ENCODE measurements at places on chromosomes 12 and 14. TPM values are rescaled to one million over a fixed set of nuclear protein-coding genes. Genes with fewer than 3 reads are reported as not detected.
A peak's percentile ranks its signal among the peaks of the same experiment; 100 is the strongest.

Gene ACACB
- total RNA-seq, result 30.3 TPM

DNA sequence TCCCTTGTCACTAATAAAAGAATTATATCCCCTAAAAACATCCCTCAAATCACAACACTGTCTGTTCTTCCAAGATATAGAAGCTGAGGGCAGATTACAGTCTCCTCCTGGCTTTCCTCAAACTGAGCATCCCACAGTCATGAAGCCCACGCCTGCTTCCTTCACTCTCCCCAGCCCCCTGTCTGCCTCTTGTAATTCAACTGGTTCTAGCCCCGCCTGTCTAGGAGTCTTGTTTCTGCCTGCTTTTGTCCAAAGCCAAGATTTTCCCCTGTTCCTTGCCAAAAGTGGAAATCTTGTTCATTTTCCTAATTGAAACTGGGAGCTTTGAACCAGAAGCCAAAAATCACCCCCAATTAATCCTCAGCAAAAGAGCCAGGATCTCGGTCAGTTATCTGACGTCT lies 35.9 kb upstream of the PWP1 start:
- DNase-seq, result no peak

DNA sequence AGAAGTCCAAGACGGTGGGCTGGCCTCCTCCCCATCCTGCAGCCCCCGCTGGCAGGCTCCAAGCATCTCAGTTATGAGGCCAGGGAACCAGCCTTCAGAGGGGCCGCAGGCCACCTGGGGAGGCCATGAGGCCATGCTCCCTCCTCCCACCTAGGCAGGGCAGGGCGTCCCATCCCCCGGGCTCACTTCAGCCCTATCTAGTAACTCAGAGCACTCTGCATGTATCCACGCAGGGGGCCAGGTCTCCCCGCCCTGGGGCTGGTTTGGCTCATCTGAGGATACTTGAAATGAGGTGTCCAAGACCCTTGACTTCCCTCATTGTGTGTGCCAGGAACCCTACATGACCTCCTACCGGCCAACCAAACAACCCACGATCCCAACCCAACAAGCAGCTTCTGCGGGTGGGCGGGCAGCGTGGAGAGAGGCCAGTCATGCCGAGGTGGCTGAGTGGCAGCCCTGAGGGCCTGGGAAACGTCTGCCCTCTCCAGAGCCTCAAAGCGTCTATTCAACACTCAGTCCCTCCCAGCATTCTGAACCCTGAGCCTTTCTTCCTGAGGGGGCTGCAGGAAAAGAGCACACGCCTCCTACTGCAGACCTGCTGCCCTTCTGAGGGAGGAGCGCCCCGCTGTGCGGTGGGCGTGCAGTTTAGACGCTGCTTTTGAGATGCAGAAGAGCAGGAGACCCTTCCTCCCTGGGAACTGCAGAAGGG lies 16.8 kb downstream of the ISCA2 start:
- DNase-seq, result no peak

DNA sequence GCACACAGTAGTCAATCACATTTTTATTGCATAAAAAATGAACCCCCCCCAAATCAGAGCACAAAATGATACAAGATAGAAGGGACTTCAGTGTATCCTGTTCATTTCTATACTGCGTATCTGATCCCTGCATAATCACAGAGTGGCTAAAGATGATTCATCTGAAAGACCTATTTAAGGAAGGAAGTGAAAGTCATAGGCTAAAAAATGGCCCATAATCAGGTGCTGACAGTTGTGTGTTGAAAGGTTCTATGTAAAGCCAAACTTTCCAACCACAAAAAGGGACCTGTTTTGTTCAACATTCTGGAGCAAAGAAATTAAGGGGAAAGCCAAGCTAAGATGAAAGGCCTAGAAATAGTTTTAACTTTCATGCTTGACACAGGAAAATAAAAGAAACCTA lies 147.8 kb upstream of the ATP2B1 start:
- DNase-seq, result no peak

Gene TSPAN9
- 1.3 TPM for total RNA-seq

DNA sequence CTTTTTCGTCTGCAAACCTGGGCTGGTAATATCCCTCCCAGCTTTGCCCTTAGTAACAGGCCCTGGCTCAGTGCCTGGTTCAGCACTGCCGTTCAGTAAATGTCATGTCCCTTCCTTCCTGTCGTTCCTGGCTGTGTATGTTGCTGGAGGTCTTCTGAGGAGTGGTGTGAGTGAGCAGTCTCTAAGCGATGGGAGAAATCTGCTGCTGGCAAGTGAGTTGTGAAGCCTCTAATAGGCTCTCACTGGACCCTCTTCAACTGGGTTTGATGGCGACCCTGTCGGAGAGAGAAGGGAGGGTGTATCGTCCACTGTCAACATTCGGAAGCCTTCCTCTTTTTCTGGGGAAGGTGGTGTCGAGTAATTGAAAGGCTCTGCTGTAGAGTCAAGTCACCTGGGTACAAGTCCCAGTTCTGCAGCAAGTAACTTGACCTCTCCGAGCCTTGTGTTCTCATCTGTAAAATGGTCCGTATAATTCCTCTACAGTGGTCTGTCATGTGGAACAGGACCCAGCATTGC lies 62.8 kb downstream of the HRK start:
- peak; percentile 12 for DNase-seq

GRCh38 chr12:68189821-68190242 lies 30.3 kb upstream of the IFNG start:
- DNase-seq, result no peak

Gene ASB2
- total RNA-seq, result 1.2 TPM

Gene APOLD1
- total RNA-seq, result 1.8 TPM

GRCh38 chr14:103748534-103748857 lies 32.9 kb downstream of the ZFYVE21 start:
- peak; percentile 52 for DNase-seq

Gene MANSC1
- total RNA-seq, result 0.45 TPM

GRCh38 chr12:28415755-28416154 lies 225.5 kb downstream of the CCDC91 start:
- DNase-seq, result no peak

Gene DDN
- 0.30 TPM for total RNA-seq

GRCh38 chr12:57724936-57725740 lies 13.4 kb downstream of the AGAP2 start:
- peak; percentile 28 for DNase-seq

Gene ETV6
- total RNA-seq, result 28.5 TPM

Gene ESPL1
- 0.71 TPM for total RNA-seq

- DNase-seq, result no peak
Observed at GRCh38 chr12:55965240-55965639, 602 bp downstream of the PMEL start.

Gene EXOC3L4
- total RNA-seq, result not detected

DNA sequence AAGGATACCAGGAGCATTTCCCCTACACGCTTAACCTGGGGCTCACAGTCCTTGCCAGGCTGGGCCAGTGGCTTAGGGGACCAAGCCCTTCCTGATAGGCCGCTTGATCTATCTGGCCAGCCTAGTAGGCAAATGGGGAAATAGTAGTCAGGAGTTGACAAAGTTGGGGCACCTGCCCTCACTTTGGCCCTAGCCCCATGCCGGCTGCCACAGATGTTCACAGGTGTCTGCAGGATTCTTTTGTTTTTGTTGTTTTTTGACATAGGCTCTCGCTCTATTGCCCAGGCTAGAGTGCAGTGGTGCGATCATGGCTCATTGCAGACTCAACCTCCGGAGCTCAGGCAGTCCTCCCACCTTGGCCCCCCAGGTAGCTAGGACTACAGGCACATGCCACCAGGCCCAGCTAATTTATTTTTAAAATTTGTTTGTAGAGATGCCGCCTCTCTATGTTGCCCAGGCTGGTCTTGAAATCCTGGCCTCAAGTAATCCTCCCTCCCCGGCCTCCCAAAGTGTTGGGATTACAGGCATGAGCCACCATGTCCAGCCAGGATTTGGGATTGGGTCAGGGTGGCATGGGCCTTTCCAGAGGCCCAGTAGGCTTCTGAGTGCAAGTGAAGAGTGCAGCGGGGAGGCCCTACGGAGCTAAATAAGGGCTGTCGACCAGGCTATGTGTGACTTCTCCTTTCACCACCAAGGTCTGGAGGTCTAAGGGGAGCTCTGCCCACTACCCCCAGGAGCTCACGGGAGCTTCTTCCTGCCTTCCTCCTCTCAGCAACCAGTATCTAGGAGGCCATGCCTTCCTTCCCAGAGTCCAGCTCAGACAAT lies 15.5 kb upstream of the HDAC7 start:
- DNase-seq, result no peak
